ENCODE measurements at places on chromosomes 16 and 17.
A peak's percentile ranks its signal among the peaks of the same experiment; 100 is the strongest.

GRCh38 chr16:76676356-76676755 is 399.2 kb downstream of the CNTNAP4 start:
- DNase-seq = no peak

DNA sequence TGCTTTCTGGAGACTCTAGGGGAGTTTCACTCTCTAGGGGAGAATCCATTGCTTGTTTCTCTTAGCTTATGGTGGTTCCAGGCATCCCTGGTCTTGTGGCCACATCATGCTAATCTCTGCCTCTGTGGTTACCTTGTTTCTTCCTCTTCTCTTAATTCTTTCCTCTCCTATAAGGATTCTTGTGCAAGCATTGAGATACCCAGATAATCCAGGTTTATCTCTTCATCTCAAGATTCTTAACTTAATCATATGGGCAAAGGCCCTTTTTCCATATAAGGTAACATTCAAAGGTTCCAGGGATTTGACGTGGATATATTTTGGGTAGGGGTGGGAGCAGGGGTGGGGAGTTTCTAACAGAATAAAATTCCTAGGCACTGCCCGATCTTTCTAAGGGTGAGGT is 32.6 kb downstream of the FAM20A start:
- DNase-seq = no peak

- no peak for DNase-seq
These were observed 6.2 kb downstream of the ZNF843 start for GRCh38 chr16:31436221-31437045.

- DNase-seq = no peak
These were observed 9.6 kb upstream of the CPD start for GRCh38 chr17:30368912-30369720.

DNA sequence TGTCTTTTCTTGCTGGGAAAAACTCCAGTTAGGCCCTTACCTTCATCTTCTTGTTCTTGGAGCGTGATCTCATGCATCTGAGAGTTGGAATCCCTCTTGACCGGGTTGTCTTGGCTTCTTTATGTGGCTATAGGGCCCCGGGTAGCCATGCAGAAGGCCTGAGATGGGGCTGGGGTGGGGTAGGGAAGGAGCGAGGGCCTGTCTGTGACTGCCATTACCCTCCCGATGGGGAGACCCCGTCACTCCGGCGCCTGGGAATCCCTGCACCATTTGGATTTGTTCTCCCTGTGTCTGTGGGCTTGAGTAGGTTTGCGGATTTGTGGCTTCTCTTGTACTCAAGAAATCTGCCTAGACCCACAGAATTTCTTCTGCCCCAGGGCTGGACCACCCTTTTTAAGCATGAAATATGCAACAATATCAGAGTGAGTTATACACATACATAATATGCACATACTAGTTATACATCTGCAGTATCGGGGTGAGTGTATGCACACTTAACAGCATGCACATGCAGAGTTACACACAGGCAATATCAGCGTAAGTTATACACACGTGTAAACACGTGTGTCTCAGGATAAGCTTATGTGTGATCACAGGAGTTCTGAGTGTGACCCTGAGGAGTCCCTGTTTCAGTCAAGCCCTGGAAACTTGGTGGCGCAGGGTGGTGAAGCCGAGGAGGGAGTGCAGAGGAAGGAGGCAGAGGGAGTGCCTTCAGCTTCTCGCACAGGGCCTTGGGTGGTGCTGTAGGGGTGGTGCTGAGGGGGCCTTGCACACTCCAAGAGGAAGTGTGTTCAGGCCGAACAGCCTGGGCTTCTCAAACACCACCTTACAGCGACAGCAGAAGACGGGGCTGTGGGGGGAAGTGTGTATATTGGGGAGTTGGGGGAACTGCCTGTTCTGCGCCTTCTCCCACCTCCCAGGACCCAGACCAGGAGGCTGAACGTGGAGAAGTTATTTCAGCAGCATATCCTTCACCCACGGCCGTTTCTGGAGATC is 18.5 kb downstream of the CCDC42 start:
- no peak for DNase-seq

DNA sequence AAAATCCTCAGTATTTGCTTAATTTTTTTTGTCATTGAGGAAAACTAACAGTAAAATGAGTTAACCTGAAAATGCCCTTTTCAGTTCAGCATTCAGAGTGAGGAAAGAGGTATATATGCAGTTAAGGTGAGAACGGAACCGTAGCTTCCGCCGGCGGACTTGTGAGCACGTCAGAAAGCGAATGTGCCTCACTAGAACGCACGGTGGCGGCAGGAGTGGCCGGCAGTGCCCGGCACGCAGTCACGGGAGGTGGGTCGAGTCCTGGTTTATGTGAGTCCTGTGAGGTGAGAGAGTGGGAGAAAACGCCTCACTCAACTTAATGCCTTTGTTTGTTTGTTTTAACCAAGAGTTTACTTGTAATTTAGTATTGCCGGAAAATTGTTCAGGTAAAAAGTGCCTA is 6.1 kb downstream of the SEC14L1 start:
- DNase-seq = no peak

GRCh38 chr16:67445441-67445912 is 14.6 kb downstream of the HSD11B2 start:
- peak; percentile 48 for DNase-seq

DNA sequence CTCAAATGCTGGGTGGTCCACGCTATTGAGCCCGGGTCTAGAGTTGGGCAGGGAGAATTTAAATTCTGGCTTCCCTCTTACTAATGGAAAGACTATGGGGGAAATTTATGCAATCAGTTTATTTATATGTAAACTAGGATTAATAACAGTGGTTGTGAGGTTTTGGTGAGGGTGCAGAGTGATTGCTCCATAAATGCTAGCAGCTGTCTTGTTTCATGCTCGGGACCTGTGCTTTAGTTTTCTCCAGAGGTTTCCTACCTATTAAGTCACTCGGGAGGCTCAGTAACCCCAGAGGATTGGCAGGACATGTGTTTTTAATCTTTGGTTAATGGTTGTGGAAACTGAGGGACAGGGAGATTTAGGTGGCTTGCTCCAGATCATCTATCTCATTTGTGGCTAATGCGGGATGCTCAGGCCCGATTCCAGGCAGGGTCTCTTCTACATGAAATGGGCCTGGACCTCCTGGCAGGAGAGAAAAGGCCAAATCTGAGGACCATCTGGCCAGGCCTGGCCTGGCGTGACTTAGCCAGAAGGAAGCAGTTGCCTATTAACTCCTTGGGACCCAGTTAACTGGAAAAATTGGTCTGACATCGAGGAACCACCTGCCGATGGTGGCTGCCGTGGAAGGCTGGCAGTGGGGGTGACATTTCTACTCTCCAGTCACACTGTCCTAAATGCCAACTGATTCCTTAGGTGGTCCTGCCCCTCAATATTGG is 2.1 kb downstream of the PRCD start:
- DNase-seq = no peak

DNA sequence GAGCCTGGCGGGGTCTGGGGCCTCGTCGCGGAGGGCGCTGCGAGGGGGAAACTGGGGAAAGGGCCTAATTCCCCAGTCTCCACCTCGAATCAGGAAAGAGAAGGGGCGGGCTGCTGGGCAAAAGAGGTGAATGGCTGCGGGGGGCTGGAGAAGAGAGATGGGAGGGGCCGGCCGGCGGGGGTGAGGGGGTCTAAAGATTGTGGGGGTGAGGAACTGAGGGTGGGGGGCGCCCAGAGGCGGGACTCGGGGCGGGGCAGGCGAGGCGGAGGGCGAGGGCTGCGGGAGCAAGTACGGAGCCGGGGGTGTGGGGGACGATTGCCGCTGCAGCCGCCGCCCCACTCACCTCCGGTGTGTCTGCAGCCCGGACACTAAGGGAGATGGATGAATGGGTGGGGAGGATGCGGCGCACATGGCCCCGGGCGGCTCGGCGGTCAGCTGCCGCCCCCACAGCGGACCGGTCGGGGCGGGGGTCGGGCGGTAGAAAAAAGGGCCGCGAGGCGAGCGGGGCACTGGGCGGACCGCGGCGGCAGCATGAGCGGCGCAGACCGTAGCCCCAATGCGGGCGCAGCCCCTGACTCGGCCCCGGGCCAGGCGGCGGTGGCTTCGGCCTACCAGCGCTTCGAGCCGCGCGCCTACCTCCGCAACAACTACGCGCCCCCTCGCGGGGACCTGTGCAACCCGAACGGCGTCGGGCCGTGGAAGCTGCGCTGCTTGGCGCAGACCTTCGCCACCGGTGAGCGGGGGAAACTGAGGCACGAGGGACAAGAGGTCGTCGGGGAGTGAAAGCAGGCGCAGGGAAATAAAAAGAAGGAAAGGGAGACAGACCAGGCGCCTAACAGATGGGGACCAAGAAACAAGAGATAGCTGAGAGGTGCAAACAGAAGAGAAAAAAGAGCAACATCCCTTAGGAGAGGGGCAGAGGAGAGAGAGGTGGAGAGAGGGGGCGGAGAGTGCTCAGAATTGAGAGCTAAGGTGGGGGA is at the start of gene PNMT:
PNMT (plus strand) TSS at position 509 of the 980 bp plus-strand sequence; CDS start at position 532, 23 bp downstream.
- peak; percentile 93 for DNase-seq

- peak; percentile 82 for DNase-seq
These were observed 198.9 kb downstream of the ZFHX3 start for GRCh38 chr16:72848759-72849664.

- no peak for DNase-seq
These were observed 47.5 kb downstream of the OR1D5 start for GRCh38 chr17:3015890-3016289.

DNA sequence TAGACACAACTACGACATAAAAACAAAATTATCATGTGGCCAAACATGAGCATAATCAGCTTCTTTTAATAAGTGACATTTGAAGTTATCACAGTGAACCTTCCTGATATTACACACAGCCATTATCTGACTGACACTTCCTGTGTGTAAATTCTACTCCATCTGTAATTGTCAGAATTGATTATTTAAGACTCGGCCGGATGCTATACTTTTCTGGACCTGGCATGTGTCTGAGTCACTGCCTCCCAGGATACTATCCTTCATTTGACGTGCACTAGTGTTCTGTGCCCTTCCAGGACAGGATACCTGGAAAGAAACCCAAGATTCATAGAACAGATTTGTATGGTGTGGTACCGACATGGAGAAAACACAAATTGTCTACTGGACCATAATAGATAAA is 242.0 kb downstream of the HS3ST3A1 start:
- peak; percentile 21 for DNase-seq

- DNase-seq = peak; percentile 18
These were observed 47.8 kb downstream of the ANKFY1 start for GRCh38 chr17:4215882-4216570.

DNA sequence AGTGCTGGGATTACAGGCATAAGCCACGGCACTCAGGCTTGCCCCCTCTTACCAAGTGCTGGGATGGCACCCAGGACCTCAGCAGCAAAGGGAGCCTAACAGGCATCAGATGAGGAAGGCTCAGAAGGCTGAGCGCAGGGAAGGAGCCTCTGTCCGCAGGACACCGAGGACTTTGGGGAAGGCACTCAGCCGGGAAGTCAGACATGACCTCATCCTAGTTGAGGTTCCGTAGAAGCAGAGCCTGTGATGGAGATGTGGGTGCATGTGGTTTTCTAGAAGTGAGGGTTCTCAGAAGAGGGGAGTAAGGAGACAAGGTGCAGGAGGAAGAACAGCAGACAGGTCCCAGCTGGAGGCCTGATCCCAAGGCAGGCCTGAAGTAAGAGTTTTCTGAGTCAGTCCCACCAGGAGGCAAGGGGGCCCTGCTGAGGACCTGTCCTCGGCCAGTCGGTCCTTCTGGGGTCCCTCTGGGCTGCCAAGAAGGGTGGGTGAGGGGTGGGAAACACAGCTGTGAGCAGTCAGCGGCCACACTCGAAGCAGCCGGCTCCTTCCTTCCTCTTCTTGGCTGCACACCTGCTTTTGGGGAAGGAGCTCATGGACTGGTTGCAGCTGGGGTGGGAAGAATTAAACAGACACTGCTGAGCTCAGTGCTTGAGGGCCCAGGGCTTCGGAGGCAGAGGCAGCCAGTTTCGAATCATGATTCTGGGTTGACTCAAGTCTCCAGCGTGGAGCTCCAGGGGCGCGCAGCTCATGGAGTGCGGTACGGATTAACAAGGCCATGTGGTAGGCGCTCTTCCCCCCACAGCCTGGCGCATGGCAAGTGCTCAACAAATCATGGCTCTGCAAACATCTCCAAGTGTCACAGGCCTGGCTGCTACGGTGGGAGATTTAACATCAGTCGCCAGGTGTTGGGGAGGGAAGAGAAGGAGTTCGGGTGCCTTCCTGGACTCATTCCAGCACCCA is 38.9 kb upstream of the SNN start:
- no peak for DNase-seq

- DNase-seq = peak; percentile 23
These were observed 75.5 kb downstream of the BMERB1 start for GRCh38 chr16:15509593-15510535.

- DNase-seq = no peak
These were observed 32.1 kb downstream of the HELZ start for GRCh38 chr17:67212714-67213417.

DNA sequence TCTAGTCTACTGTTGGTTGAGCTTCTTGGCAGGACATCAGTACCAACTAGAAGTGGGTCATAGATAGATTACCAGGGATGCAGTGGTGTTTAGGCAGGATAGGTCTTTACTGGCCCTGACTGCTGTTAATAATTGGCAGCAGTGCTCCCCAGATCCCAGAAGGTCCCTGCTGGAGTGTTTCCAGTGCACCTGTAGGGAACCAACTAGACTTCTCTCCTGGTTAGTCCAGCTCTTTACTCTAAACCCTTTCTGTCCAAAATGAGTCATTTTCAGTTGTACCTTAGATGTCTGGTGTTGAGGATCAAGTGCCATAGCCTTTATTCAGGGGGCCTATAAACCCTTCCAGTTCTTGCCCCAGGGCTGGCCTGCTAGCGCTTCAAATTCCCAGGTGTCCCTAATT is 8.7 kb downstream of the POLR2C start:
- DNase-seq = no peak

GRCh38 chr16:4566144-4566543 is 10.0 kb downstream of the C16orf96 start:
- DNase-seq = no peak

- no peak for DNase-seq
These were observed 34.5 kb downstream of the USP7 start for GRCh38 chr16:8929086-8929748.

DNA sequence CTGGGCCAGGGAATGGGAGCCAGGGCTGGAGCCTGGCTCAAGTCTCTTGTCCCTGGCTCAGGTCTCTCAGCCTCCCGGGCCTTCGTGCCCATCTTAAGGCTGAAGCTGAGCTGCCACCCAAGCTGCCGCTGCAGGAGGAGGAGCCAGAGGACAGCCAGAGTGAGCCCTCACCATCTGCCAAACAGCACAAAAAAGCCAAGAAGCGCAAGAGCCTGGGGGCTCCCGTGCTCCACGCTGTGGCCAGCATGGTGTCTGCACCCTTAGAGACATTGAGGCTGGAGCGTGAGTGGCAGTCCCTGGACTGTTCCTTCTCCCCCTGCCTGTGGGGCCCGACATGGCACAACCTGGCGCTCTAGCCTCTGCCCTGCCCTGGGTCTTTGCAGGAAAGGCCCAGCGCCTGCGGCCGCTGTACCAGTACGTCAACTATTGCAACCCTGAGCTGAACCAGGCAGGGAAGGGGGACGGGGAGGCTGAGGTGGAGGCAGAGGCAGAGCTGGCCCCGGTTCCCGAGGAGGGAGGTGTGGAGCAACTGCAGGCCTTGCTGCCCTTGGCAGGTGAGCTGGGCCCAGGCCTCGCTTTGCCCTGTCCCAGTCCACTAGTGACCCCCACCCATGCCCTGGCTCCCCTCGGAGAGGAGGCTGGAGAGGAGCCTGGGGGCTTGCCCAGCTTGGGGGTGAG is 1.3 kb downstream of the C16orf86 start:
- DNase-seq = peak; percentile 95
